ENCODE measurements at places on chromosomes 16 and 17.
A peak's percentile ranks its signal among the peaks of the same experiment; 100 is the strongest.

DNA sequence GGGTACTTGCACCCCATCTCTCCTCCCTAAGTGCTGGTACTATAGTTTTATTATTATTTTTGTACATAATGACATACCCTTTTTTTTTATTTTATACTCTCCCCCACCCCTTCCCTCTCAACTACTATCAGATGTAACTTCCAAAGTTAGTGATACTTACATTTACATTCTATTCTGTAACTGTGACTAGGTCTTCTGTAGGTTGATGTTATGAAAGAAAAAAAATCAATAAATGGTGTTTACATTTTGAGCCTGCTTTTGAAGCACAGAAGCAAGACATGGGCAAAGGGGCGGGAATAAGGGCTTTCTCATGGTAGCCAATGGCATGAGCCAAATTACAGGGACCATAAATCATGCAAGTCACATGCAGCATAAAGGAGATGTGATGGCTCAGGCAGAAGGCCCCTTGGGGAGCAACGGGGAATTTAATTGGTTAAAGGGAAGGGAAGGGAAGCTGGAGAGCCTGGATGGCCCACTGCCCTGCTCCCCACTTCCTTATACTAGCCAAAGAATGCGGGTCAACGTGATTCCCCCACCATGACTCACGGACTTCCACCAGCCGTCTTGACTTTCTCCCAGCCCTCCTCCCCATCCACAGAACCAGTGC lies 2.4 kb upstream of the ACSF2 start:
- DNase-seq: peak; percentile 22

DNA sequence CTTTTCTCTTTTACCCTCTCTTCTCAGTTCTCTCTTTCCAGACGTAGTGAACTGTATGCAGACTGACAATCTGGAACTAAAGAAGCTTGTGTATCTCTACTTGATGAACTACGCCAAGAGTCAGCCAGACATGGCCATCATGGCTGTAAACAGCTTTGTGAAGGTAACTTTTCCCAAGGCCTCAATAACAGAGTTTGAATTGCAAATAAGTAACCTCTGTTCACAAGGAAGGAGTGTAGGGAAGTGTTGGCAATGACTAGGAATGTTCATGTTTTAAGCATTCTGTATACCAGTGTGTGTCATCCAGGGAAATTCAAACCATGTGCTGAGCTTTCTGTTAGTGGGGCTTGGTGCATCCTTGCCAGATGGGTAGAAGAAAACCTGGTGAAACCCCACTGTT lies 18.6 kb downstream of the AP2B1 start:
- DNase-seq: no peak

GRCh38 chr16:69483611-69484010 lies 59.2 kb downstream of the CYB5B start:
- no peak for DNase-seq

GRCh38 chr17:60079401-60080243 lies 901 bp upstream of the HEATR6 start:
- DNase-seq: no peak

DNA sequence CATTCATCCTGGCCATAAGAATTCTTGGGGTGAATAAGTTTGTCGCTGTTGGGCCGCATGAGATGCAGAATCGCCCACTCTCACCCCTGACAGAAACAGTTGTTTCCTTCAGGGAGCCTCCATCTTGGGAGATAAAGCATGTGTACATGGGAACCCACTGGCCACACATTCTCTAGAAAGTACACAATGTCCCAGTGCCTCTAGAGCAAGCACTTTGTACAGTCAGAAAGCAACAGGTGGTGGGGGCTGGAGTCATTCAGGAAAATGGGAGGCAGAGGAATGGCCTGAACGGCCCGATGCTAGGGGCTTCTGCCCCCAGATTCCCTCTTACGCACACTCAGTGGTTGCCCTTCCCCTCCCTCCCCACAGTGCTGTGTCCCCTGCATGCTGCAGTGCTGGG lies 16.1 kb downstream of the ACE start:
- DNase-seq: no peak

GRCh38 chr17:5775098-5775497 lies 190.8 kb upstream of the NLRP1 start:
- no peak for DNase-seq

DNA sequence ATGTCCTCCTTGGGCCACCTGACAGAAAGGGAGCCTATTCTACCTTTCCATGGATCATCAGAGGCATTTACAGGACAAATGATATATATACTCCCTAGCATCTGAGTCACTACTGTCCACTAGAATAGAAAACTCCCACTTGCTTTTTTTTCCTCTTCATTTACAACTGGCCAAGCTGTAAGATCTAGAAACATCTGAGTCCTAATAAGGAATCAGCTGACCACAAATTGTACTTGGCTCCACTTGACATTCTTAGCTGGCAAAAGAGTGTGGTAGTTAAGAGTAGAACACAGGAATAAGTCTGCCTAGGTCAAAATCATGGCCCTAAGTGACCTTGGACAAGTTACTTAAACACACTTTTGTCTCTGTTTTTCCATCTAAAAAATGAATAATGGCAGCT lies 5.2 kb downstream of the RUSF1 start:
- DNase-seq: no peak

GRCh38 chr17:14922411-14922810 lies 342.7 kb downstream of the PMP22 start:
- no peak for DNase-seq

DNA sequence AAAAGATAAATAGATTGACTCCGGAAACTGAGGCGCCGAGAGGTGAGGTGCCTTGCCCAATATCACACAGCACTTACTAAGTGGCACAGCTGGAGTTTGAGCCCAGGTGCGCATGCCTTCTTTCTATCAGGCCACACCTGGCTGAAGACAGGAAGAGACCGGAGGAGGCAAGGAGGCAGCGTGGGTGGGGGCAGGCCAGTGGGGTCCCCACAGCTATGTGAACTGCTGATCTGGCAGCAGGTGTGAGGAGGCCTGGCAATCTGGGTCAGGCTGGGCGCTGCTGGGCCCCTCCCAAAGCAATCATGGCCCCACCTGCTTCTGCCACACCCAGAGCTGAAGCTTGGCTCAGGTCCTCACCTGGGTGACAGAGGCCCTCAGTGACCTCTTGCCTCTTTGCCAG lies 1.9 kb upstream of the GDPD3 start:
- DNase-seq: no peak

DNA sequence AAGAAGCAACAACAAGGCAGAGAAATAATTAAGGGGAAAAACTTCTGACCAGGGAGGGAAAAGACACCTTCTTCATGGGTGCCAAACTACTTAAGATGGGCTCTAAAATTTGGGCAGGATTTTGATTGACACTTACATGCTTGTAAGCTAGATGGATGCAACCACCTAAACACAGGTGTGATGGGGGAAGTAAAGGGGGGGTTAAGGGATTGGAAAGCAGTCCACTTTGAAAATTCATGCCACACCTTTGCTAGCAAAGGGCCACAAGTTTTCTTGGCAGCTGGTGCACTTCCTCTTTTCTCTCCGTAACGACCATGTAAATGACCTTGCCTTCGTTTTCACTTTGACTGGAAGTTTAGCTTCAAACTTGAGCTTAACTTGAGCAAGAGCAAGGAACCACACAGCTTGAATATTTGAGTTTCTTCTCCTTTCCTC lies 14.3 kb upstream of the PRKAR1A start:
- DNase-seq: no peak

- DNase-seq: no peak
These were observed 13.9 kb upstream of the WNT3 start for GRCh38 chr17:46832331-46832821.

DNA sequence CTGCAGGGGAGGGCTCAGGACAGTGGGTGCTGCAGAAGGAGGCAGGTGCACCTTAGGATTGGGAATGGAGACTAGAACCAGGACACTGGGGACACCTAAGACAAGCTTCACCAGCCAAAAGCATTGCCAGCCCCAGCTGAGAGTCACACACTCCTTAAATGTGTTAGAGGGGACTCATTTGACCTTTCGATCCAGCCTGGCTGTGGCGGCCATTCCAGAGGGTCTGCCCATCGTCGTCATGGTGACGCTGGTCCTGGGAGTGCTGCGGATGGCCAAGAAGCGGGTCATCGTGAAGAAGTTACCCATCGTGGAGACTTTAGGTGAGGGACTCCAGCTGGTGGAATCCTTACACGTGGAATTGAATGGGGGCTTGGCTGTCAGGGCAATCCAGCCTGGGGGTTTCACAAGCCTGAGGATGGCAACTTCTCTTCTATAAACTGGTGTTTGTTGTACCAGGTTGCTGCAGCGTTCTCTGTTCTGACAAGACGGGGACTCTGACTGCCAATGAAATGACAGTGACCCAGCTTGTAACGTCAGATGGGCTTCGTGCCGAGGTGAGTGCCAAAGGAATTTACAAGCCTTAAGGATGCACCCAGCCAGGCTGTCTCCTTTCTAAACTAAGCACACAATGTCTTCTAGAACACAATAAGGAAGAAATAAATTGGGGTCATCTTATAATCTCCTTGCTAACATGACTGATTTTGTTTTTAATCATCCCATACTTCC lies 65.3 kb downstream of the MEAK7 start:
- DNase-seq: no peak

GRCh38 chr16:58042886-58043515 lies 17.4 kb downstream of the MMP15 start:
- DNase-seq: no peak

GRCh38 chr17:81801327-81801726 lies 2.6 kb upstream of the GCGR start:
- no peak for DNase-seq

DNA sequence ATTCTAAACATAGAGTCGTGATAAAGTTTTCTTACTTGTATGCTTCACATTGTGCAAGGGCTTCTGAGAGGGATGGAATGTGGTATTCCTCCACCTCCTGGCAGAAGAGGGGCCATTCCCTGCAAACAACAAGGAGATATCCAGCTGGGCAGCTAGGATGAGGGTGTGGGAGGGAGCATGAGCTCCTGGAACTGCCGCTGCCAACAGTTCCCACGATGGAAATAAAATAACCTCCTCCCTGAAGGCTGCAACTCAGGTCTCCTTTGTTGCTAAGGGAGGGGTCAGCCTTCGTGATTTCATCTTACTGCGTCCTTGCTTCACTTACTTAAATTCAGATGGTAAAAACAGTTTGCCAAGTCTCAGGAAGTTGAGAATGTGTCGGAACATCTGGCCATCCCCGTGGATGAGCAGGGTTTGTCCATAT lies 15.6 kb downstream of the PLEKHG4 start:
- DNase-seq: no peak

DNA sequence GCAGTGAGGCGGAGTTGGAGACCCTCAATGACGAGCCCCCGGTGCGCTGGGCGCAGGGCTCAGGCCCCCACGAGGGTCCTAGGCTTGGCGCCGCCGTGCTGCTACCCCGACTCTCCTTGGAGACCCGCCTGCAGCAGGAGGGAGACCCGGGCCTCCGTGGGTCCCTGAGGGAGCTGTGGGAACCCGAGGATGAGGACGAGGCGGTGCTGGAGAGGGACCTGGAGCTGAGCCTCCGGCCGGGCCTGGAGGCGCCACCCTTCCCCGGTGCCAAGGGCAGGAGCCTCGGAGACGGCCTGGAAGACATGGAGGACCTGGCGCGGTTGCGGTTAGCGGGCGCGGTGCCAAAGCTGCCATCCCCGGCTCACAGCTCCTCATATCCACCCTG lies 2.3 kb downstream of the MYO15B start:
- DNase-seq: no peak

DNA sequence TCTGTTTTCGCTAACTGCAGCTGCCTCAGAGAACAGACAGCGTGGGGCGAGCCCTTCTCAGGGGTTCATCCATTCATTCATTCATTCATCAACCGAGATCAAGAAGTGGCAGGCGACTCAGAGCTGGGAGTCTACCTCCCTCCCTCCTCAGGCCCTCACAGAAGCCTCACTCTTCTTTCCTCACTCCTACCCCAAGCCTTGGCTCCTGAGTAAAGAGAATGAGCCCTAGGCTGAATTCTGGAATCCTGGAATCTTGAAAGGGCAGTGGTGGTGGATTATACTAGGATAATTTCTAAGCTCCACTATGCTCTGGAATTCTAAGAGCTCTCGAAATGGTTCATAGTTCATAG lies 2.3 kb upstream of the DLX3 start:
- DNase-seq: no peak

- DNase-seq: no peak
These were observed 3.6 kb upstream of the ZMYND15 start for GRCh38 chr17:4735876-4736651.

- DNase-seq: no peak
These were observed 82.0 kb downstream of the ANKRD11 start for GRCh38 chr16:89408315-89408714.

- DNase-seq: no peak
These were observed 561.0 kb upstream of the ZFHX3 start for GRCh38 chr16:73608911-73609310.

- no peak for DNase-seq
These were observed 23.7 kb downstream of the PPL start for GRCh38 chr16:4913130-4913773.

- DNase-seq: no peak
These were observed 394 bp upstream of the NME4 start for GRCh38 chr16:396605-397004.

DNA sequence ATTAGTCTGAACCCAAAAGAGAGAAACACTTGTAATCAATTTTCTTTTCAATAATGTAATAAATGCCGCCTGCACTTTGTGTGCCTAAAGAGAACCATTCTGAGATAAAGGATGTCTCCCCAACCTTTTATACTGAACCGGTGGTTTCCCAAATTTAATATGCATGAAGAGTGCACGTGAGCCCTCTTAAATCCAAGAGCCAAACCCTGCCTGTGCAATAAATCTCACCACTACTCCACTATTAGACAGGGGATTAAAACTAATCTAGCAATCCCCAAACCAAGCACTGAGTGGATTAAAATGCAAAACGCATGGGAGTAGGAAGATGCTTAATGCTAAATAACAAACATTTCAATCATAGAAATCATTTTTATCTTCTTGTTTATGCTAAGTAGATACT lies 351.0 kb upstream of the PSMD7 start:
- no peak for DNase-seq

GRCh38 chr16:81633147-81633619 lies 145.9 kb upstream of the PLCG2 start:
- DNase-seq: no peak

GRCh38 chr17:72373910-72374741 lies 253.3 kb downstream of the SOX9 start:
- DNase-seq: no peak

All from NCI-H187 (cell line).